ENCODE measurements at places on chromosomes 4 and X.

- DNase-seq = no peak
Observed at GRCh38 chr4:28269426-28269825, 1408.8 kb downstream of the STIM2 start.

DNA sequence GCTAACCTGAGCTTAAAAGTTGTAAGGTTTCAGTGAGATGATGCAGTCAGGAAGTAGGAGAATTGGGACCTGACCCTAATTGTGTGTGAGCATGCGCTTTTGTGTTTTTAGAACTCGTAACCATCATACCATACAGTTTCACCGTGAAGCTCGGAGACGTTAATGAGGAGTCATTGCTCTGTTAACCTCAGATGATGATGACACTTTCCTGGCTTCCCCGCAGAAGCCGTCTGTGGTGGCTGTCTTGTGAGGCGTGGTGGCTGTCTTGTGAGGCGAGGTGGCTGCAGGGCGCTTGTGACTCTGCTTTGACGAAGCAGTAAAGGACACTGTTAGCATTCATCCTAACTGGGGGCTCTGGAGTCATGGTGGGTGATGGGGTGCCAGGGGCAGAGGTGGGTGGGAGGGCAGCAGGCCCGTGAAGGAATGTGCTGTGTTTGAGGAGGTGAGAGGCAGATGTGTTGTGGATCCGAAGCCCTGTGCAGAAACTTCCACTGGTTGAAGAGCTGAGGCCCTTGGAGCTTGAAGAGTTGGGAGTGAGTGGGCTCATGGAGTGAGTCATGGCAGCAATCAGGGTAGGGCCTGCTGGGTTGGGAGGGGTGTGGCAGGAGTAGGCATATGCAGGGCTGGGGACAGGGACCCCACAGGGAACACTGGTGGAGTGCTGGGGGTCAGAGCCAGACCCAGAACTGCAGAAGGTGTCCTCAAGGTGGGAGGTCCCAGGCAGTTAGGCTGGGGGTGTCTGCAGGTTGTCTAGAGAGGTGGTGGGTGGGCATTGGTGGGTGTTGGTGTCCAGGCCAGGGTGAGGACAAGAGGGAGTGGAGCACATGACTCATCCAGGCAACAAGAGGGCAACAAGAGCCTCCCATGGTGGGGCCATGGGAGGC, 57.4 kb downstream of the NSD2 start:
- DNase-seq = no peak

GRCh38 chr4:41538017-41538733, at the start of gene LIMCH1:
Gene LIMCH1, plus strand, starts transcription at chr4:41538157. Its CDS starts 67,839 bp downstream, at chr4:41605996.
- DNase-seq = no peak

DNA sequence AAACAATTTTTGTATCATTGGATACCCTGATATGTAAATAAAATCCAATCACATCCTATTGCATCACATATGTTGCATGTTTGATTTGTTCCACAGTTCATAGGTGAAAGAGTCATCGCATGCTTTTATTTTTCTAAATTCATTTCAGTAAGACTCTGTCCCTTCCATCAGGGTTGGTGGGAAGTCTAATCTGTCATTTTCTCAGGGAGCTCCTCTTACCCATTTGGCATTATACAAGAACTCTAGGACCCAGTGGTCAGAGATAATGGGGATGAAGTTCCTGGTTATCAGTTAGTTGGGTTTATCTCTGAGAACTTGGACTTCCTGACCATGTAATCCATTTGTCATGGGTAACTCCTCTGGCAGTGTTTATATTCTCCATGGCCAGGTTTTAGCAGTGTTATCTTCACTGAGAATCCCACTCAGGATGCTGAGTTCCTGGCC, 227.1 kb upstream of the JADE1 start:
- no peak for DNase-seq

GRCh38 chr4:109902559-109903251, 10.0 kb upstream of the EGF start:
- no peak for DNase-seq

GRCh38 chr4:90950385-90950841, 823.2 kb downstream of the CCSER1 start:
- DNase-seq = no peak

DNA sequence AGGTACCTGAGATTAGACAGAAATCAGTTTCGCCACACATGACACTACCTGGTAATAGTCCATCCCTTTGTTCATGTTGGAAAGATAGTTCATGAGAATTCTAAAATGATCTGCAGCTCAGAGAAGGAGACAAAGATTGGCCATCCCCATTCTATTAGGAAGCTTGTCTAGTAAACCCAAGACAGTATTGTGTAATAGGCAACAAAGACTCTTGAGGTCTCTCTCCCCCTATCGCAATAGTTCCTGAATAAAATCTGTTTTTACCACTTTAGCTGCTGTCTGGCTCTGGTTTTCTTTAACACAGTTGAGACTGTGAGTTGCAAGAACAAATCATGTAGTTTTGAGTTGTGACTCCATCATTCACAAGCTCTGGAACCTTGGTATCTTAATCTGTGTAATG, 14.8 kb upstream of the BBS7 start:
- DNase-seq = no peak

DNA sequence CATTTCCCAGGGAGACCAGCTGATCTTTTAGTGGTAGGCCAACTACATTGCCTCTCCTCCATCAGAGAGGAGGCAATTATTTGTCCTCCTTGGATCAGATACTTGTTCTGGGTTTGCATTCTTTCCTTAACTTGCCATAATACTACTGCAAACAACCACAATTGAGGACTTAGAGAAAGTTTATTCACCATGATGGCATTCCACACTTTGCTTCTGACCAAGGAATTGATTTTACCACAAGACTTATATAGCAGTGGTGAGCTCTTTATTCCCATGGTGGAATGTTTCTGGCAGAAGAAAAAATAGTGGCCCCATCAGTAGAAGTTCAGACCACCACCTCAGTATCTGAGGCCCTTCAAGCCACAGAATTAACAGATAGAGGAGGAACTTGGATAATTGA, 123.9 kb upstream of the PPP3CA start:
- no peak for DNase-seq

- no peak for DNase-seq
Observed at GRCh38 chr4:165541851-165542459, 163.1 kb downstream of the CPE start.

DNA sequence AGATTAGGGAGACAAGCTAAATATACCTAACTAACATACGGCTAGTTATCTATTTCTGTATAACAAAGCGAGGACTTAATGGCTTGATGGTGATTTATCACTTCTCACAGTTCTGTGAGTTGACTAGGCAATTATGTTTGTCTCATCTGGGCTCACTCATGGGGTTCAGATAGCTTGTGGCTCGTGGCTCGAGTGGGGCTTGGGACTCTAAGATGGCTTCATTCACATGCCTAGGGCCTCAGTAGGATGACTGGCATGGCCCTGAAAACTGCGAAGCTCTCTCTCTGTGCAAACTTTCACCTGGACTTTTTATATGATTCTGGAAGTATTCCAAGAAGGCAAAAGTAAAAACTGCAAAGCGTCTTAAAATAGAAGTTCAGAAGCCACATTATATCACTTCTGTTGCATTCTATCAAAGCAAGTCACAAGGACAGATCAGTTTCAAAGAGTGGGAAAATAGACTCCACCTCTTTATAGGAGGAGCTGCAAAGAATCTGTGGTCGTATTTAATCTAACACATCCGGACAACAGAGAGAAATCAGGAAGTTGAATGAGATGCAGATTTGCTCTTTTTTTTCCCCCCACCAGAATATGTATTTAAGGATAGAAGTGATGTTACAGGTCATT, 491.2 kb downstream of the INPP4B start:
- no peak for DNase-seq

GRCh38 chrX:57156397-57157049, 19.3 kb upstream of the SPIN2A start:
- DNase-seq = no peak

- no peak for DNase-seq
Observed at GRCh38 chrX:10387011-10387410, 230.2 kb downstream of the CLCN4 start.
